ENCODE measurements at places on chromosomes 6 and 20. TPM values are rescaled to one million over a fixed set of nuclear protein-coding genes. Genes with fewer than 3 reads are reported as not detected.

The SIRPB1 gene
- 5.8 TPM for total RNA-seq

The LHFPL5 gene
- total RNA-seq, result not detected

The TEAD3 gene
- 5.6 TPM for total RNA-seq

The PTK6 gene
- total RNA-seq, result 0.88 TPM

The FBXO5 gene
- total RNA-seq, result 4.3 TPM

The MICA gene
- 14.9 TPM for total RNA-seq

The PCMTD2 gene
- total RNA-seq, result 119 TPM

The APOM gene
- 1.3 TPM for total RNA-seq

The RIMS1 gene
- total RNA-seq, result 1.3 TPM

DNA sequence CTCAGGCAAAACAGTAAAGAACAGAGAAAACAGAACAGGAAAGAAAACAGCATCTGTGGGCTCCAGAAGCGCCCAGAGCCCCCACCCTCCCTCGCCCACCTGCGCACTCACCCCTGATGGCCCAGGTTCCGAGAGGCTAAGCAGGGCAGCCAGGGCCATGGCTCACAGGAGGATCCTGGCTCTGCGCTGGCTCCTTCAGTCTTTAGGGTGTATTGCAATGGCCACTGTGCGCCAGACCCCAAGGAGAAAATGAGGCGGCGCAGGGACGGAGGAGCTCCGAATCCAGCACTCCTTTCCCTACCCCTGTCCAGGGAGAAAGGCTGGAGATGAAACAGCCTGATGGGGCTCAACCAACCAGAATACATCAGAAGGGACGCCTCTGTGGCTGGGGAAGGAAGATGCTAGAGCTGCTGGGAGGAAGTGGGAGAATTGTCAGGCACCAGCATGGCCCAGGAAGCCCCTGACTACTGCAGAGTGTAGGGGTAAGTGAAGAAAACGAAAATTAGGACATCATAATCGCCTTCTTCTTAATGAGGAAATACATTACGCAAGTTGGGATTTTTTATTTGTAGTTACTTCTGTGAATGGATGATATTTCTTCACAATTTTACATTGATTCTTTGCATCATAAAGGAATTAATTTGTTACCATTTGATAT, 49.0 kb downstream of the COL11A2 start:
- no peak for DNase-seq

GRCh38 chr6:12261502-12261901, 28.7 kb upstream of the EDN1 start:
- no peak for DNase-seq

DNA sequence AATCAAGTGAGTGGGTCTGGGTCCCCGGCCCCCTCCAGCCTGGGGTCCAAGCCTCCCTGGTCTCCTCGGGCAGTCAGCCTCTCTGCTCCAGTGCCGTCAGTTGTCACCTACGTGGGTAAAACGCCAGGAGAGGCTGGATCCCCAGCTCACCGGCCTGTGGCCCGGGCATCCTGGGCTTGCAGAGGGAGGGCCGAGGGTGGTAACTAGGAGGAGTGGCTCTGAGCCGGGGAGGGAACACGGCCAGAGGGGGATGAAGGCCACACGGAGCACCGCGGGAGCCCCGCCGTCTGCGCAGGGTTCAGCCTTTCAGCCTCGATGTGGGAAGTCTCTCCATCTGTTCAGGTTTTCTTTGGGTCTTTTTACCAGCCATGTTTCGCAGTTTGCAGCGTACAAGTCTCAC, 29.5 kb upstream of the BHLHE23 start:
- no peak for DNase-seq

DNA sequence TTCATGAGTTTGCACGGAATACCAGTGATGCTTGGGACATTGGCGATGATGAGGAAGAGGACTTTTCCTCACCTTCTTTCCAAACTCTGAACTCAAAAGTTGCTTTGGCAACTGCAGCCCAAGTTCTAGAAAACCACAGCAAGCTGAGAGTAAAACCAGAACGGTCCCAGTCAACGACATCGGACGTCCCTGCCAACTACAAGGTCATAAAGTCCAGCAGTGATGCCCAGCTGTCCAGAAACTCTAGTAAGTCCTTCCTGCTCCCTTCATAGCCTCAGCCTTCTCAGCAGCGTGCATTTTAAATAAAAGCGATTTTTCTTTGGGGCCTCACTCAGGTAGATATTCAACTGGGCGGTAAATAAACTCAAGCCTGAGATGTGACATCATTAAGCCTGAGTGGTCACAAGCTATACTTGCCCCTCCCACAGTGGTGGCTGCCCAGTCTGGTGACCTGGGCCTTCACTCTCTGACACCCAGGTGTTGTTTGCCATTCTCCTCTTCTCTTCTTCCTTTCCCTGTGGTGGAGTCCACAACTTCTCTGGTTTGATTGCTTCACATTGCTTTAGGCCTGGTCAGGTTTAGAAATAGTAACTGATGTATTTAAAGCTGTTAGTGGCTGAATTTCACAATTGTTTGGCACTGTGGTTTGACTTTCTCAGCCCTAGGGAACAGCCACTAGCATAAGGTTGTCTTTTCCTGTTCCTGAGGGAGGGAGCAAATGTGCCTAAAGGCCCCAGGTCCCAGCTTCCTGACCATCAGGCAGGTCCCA, 21.6 kb upstream of the TMEM217 start:
- DNase-seq, result no peak

- no peak for DNase-seq
Measured at GRCh38 chr6:2517401-2517800, 233.3 kb downstream of the MYLK4 start.

GRCh38 chr6:39137245-39137644, 22.3 kb upstream of the SAYSD1 start:
- no peak for DNase-seq

GRCh38 chr6:86529635-86530034, 407.7 kb upstream of the HTR1E start:
- no peak for DNase-seq

DNA sequence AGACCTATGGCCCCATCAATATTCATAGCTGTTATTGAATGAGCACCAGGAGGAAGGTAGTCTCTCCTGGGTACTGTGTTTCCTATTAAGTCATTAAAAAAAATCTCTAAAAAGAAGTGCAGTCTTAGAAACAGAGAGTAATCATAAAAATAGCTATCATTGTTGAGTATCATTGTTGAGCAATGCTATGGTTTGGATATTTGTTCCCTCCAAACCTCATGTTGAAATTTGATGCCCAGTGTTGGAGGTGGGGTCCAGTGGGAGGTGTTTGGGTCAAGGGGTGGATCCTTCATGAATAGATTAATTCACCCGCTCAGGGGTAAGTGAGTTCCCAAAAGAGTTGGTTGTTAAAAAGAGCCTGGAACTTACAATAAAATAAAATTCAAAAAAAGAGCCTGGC, 88.1 kb upstream of the IYD start:
- no peak for DNase-seq

DNA sequence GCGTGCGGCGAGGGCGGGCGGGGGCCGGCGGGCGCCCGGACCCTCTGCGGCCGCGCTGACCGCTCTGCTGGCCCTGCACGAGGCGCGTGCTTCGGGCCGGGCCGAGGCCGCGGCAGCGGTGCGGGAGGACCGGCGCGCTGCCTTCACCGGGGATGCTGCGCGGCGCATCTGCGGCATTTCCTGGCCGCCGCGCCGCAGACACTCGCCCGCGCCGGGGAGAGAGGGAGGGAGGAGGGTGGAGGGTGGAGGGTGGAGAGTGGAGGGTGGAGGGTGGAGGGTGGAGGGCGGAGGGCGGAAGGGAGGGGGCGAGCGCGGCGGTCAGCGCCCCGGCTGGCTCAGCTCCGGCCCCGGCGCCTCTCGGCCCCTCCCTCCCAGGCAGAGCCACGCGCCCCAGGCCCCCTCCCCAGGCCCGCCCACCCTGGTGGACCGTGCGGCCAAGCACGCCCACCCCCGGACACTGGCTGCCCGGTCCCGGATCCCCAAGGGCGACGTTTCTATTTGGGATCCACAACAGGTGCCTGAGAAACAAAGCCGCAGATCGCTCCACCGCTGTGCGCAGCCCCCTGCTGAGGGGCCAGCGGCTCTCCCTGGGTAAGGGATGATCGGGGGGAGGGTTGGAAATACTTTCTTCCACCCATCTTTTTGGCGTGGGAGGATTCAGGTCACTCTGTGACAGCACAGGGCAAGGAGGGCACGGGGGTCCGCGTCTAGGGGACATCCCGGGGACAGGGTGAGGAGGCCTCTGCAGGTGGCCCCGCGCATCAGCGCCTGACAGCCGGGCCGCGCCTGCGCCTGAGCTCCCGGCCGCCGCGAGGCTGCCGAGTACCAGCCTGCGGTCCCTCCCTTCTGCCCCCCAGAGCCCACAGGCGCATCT, 111.2 kb upstream of the BEND6 start:
- no peak for DNase-seq

DNA sequence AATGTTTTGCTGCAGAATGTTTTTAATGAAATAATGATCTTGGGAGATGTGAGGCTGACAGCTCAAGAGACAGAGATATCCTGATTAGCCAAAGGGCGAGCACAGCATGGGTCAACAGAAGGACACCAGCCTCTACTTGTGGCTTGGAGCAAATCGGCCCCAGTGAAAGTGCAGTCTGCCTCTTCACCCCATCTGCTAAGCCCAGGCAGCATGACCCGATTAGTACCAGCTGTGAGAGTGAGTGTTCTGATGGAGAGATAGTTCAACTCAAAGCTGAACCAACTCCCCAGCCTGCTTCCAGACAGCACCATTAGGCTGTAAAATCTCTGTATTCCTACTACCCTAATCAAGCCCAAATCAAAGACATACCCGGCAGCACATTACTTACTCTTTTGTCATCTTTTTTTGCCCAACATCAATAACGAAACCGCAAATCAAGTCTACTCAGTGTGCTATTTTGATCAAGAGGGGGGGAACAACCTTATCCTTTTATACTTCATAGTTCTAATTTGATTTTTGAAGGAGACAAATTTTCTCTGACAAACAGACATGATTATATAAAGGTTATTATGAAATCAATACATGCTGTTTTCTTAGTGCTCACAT, 514.1 kb upstream of the NRSN1 start:
- no peak for DNase-seq
